ENCODE measurements at places on chromosomes 2 and 18.

- no peak for DNase-seq
These were observed 186.7 kb downstream of the ARL4C start for GRCh38 chr2:234310166-234310565.

DNA sequence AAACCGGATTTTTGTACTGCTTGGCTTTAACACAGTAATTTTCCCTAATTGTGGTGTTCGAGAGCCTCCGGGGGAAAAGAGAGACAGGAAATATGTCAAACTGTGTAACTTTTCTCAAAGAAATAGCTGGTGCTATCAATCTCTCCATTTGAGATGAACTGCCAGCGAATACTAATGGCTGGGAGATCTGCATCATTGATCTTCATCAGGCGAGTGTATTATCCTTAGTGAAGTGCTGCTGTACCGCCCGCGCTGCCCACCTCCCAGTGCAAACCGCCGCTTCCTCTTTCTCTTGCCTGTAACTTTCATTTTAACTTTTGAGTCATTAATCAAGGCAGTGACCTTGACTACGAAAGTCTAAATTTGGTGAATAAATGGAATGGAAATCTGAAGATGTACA, 246.1 kb upstream of the ST6GAL2 start:
- peak; percentile 7 for DNase-seq

DNA sequence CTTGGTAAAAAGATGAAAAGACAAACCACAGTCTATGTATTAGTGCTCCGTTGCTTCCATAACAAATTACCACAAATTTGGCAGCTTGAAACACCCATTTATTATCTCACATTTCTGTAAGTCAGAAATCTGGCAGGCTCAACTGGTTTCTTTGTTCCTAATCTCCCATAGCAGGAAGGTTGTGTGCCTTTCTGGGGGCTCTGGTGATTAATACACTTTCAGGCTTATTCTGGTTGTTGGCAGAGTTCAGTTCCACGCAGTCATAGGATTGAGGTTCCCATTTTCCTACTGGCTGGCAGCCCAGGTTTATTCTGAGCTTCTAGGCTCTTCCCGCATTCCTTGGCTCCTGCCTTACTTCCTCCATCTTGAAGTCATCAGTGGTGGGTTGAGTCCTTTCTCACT, 189.3 kb downstream of the ANAPC1 start:
- DNase-seq: no peak

GRCh38 chr2:217864963-217865772, 137.6 kb downstream of the TNS1 start:
- peak; percentile 36 for DNase-seq

GRCh38 chr2:173898178-173898668, 67.0 kb downstream of the SP3 start:
- DNase-seq: no peak

DNA sequence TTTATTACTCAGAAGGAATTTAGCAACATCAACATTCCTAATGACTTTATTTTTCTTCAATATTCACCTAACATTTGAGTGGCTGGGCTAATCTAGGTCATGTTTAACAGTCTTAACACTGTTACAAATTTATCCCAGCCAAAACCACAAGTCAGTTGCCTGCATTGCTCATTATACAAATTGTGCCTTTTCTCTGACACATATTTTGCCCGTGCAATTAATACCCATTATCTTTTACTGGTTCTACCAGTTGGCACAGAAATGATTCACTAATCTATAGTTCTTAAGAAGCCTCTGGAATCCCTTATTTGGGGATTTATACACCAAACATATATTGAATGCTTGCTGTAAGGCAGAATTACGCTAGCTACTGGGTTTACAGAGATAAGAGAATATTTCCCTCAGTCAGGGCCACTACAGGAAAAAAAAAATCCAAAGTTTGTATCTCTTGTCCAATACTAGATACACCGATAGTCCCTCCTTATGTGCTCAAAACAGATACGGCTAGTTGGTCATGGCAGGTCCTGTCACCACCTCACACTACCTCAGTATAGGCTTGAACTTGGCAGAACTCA, 46.3 kb downstream of the ZCCHC2 start:
- no peak for DNase-seq

DNA sequence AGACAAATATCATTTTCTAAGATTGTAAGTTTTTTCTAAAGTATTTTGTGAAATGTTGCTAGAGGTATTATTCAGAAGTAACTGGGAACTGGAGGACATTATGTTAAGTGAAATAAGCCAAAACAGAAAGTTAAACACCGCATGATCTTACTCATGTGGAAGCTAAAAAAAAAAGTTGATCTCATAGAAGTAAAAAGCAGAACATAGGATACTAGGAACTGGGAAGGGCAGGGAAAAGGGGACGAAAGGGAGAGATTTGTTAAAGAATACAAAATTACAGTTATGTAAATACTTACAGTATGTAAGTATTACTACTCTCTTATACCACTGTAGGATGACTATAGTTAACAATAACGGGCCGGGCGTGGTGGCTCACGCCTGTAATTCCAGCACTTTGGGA, 46.7 kb upstream of the CDKL4 start:
- no peak for DNase-seq

- no peak for DNase-seq
These were observed 16.6 kb downstream of the CYS1 start for GRCh38 chr2:10063566-10063965.

- no peak for DNase-seq
These were observed 347.7 kb downstream of the LPIN1 start for GRCh38 chr2:12094134-12094533.

DNA sequence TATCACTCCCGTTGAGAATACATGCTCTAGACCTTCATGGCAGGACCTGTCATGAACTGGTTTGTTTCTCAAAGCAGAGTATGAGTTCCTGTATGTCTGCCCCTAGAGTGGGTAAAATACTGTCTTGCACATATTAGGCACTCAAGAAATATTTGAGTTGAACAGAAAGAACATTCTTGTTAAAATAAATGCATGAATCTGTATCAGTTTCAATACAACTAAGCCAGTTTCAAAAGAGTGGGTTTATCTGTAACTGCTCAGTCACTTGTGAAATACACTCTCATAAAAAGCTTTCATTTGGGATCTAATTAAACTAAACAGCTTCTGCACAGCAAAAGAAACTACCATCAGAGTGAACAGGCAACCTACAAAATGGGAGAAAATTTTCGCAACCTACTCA, 69.2 kb downstream of the RFTN2 start:
- no peak for DNase-seq

DNA sequence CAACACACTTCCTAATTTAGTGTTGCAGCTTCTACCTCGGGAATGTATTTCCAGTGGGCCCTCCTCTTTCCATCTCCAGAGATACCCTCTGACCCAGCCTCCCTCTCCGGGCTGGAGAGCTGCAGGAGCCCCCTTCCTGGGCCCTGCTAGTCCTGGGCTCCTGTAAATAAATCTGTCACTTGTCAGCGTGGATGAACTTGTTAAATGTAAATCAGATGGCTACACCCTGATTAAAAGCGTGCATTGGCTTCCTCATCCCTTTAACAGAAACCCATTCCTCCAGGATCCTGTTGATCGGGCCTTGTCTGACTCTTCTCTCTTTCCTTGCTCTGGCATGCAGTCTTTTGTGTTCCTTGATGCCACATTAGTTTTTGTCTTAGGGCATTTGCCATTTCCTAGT, 2.4 kb downstream of the ZNF236 start:
- DNase-seq: no peak

DNA sequence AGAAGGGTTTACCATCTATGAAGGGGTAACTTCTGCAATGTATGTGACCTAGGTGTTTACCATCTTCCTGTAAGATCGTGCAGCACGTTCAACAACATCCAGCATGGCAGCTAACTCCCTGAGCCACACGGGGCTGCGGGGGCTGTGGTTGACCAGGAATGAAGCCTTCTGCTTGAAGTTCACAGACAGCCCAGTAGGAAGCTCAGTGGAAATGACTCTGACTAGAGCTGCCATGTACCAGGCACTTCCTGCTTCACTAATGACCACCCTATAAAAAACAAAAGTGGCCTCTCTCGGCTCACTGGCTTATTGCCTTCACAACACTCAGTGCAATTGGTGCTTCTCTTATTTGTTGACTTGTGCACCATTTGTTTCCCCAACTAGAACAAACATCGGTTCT, 99.7 kb upstream of the SMAD7 start:
- DNase-seq: no peak

- no peak for DNase-seq
These were observed 4.5 kb downstream of the RBMS1 start for GRCh38 chr2:160489111-160489510.

GRCh38 chr18:25282282-25282681, 69.7 kb downstream of the ZNF521 start:
- DNase-seq: peak; percentile 42

- DNase-seq: no peak
These were observed 1.1 kb downstream of the IL1F10 start for GRCh38 chr2:113068706-113069485.

DNA sequence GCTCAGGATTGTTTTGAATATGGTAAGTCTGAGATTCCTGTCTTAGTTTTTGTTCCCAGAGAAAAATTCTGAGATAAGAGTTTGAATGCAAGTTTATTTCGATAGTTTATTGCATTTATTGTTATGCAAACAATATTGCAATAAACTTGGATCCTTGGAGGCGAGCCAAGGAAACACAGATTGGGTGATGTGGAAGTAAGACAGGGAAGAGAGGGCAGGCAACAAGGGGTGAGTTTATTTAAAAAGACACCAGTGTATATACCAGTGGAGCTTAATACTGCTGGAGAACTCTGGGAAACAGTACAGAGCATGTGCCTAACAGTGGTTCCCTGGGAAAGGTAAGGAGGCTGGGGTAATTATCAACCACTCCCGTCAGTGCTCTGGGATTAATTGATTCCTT, 87.5 kb upstream of the NEDD4L start:
- no peak for DNase-seq

DNA sequence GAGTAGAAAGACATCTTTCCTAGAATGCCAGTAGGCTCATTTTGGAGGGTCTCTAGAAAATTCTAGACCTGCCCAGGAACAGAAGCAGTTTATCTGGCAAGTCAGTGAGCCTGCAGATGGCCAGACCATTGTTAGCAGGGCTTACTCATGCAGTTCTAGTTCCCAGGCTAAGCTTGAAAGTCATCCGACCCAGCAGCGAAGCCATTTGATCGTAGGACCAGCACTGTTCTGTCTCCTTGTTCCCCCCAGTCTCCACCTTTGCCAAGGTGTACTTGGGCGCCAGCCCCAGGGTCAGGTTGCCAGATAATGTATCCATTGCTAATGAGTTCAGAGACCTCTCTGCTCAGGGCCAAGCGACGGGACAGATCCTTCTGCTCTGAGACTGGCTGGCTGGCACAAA, 70.1 kb downstream of the EPAS1 start:
- no peak for DNase-seq

- no peak for DNase-seq
These were observed 49.1 kb downstream of the LOXHD1 start for GRCh38 chr18:46607926-46608325.

DNA sequence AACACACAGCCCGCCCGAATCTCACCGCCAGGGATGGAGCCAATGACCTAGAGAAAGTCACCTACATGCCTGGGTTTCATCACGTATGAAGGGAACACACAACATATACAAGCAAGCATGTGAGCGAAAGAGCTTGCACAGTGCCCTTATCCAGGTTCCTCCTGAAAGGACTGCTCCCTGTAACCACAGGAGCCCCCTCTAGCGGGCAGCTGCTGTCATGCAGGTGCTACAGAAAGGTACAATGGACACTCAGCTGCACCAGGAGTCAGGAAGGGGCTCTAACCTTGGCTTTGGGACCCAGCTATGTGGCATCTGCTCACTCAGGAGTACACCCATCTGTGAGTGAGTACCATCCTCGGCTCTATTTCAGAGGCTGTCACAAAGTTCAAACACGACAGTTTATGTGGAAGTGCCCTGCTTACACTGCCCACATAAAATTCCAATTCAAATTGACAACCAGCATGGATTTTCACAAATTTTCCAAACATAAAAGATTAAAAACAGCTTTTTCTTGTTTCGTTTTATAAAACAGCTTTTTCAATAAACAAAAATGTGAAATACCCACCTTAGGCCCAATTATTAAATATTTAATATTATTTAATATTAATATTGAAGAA, 3.5 kb downstream of the NDUFA10 start:
- peak; percentile 29 for DNase-seq

- no peak for DNase-seq
These were observed 55.7 kb downstream of the SNORC start for GRCh38 chr2:232925821-232926156.

GRCh38 chr18:43720041-43720440, 442.8 kb upstream of the SYT4 start:
- no peak for DNase-seq

DNA sequence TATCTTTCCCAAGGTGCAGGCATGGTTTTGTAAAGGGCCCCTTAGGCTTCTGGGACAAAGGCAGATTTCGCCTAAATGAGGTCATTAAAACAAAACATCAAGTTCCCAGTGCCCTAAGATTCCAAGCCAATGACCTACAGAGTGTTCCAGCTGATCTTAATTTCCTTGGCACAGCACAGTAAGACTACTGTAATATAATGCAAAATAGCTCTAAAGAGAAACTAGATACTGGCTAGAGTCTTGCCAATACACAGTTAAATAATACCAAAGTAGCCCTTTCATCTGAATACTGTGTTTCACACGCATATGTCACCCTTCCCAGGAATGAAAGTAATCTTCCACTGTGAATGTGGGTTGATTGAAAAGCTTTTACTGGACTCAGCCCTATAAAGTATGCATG, 14.7 kb downstream of the GRB14 start:
- no peak for DNase-seq

- no peak for DNase-seq
These were observed 67.5 kb upstream of the BZW1 start for GRCh38 chr2:200744201-200744602.

DNA sequence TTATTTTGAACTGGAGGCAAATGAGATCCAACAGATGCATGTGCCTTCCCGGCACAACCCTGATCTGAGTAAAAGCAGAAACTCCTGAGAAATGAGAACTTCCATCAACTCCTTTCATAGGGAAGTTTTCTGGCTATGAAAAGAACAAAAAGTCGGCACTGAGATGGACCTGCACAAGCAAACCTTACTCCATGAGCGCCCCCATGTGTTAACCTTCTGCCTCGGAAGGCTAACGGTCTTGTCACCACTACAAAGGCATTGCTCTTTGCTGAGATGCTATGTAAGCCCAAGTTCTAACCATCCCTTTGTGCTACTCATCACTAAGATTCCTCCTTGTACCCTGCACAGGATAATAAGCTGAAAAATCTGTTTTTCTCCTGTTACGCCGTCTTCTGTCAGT, 57.3 kb upstream of the SULT1C3 start:
- DNase-seq: no peak

DNA sequence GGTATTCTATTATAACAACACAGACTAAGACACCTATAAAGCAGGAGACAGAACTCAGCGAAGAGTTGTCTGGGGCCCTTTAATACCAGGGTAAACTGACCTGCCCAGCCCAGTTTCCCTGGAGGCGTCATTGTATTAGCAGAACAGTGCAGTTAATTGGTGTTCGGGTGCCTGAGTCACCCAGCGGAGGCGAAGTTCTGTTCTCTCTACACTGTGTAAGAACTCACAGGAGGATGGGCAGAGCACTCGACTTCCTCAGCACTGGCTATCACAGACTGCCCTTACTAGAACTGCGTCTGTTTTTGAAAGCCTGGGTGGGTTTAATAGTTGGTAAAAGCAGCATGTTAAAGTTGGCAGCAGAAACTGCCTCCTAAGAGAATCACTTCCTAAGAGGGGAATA, 106.5 kb upstream of the ATP8B1 start:
- DNase-seq: no peak
